Thymus (tissue), 14 donors: ENCODE measurements at places on chromosomes 2 and 18.
A peak's percentile ranks its signal among the peaks of the same experiment; 100 is the strongest.

- no peaks in the 10 kb centered on the region for H3K36me3 ChIP-seq
- H3K4me1 ChIP-seq: no peaks in the 10 kb centered on the region
- peaks cover 94% of the 10 kb centered on the region for H3K27me3 ChIP-seq
- H3K27ac ChIP-seq: no peak overlapping the region
- no peak overlapping the region for H3K4me3 ChIP-seq
Observed at GRCh38 chr2:44940049-44940494, 1.4 kb upstream of the SIX3 start.

DNA sequence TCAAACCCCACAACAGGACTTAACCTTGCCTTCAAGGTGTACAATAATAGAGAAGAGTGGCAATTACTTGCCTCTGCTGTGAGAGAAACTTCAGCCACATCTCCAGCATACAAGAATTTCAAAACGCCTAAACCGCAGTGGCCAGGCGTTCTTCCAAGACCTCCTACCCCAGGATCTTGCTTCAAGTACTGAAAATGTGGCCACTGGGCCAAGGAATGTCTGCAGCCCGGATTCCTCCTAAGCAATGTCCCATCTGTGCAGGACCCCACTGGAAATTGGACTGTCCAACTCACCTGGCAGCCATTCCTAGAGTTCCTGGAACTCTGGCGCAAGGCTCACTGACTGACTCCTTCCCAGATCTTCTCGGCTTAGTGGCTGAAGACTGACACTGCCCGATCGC lies 2.8 kb upstream of the CYB5A start:
- no peak for DNase-seq
- no peak overlapping the region for H3K27ac ChIP-seq
- peaks cover 5% of the 10 kb centered on the region for H3K4me1 ChIP-seq

- no peak overlapping the region for H3K27ac ChIP-seq
- H3K4me1 ChIP-seq: peaks cover 2% of the 10 kb centered on the region
- no peaks in the 10 kb centered on the region for H3K36me3 ChIP-seq
- DNase-seq: no peak
- H3K27me3 ChIP-seq: peaks cover 9% of the 10 kb centered on the region
Observed at GRCh38 chr2:237312021-237312755, 101.8 kb downstream of the COL6A3 start.

- no peaks in the 10 kb centered on the region for H3K27me3 ChIP-seq
- H3K4me3 ChIP-seq: peak overlapping the region; percentile 94
- H3K27ac ChIP-seq: no peak overlapping the region
- H3K36me3 ChIP-seq: peaks cover 5% of the 10 kb centered on the region
- DNase-seq: no peak
Observed at GRCh38 chr2:95121093-95121406, 558 bp downstream of the MRPS5 start.

- H3K27me3 ChIP-seq: no peaks in the 10 kb centered on the region
- H3K36me3 ChIP-seq: no peaks in the 10 kb centered on the region
- H3K27ac ChIP-seq: no peak overlapping the region
- peaks cover 10% of the 10 kb centered on the region for H3K4me1 ChIP-seq
Observed at GRCh38 chr2:30285758-30286157, 54.4 kb downstream of the LBH start.

- no peaks in the 10 kb centered on the region for H3K36me3 ChIP-seq
- no peaks in the 10 kb centered on the region for H3K4me1 ChIP-seq
- DNase-seq: no peak
- no peak overlapping the region for H3K4me3 ChIP-seq
- H3K27me3 ChIP-seq: peaks cover 3% of the 10 kb centered on the region
Observed at GRCh38 chr18:78728784-78729467, 250.7 kb upstream of the SALL3 start.

GRCh38 chr18:70431203-70431624 lies 142.4 kb downstream of the SOCS6 start:
- H3K27me3 ChIP-seq: no peaks in the 10 kb centered on the region
- no peak for DNase-seq
- H3K4me1 ChIP-seq: no peaks in the 10 kb centered on the region
- no peaks in the 10 kb centered on the region for H3K36me3 ChIP-seq

- DNase-seq: no peak
- H3K27me3 ChIP-seq: no peaks in the 10 kb centered on the region
- peak overlapping the region; percentile 62 for H3K4me3 ChIP-seq
- H3K36me3 ChIP-seq: no peaks in the 10 kb centered on the region
- H3K27ac ChIP-seq: peak overlapping the region; percentile 89
- H3K4me1 ChIP-seq: peaks cover 11% of the 10 kb centered on the region
Observed at GRCh38 chr2:173354073-173354581, 545 bp upstream of the CDCA7 start.

DNA sequence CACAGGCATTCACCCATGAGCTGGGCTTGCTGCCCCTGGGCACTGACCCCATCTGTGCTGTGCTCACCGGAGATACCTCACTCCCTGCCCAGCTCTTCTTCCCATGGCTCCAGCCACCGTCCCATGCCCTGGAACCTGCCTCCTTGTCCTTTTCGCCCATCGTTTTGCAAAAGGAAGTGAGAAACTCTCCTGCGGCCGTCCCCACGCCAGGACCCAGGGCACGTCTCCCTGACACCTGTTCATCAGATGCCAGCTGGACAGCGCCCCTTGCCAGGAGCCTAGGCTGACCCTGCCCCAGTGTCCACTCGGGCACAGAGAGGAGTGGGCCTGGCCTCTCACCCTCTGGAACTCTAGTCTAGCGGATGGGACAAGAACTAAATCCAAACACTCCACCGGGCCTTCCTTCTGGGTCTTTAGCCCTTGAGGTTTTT lies 238.6 kb downstream of the SEPTIN10 start:
- H3K36me3 ChIP-seq: no peaks in the 10 kb centered on the region
- H3K27ac ChIP-seq: no peak overlapping the region
- no peak for DNase-seq

- H3K4me3 ChIP-seq: no peak overlapping the region
- H3K27ac ChIP-seq: no peak overlapping the region
- no peaks in the 10 kb centered on the region for H3K27me3 ChIP-seq
- no peaks in the 10 kb centered on the region for H3K4me1 ChIP-seq
- H3K36me3 ChIP-seq: no peaks in the 10 kb centered on the region
Observed at GRCh38 chr2:136482966-136483365, 282.4 kb upstream of the THSD7B start.

- H3K4me3 ChIP-seq: no peak overlapping the region
- H3K4me1 ChIP-seq: no peaks in the 10 kb centered on the region
- no peak overlapping the region for H3K27ac ChIP-seq
- H3K27me3 ChIP-seq: no peaks in the 10 kb centered on the region
Observed at GRCh38 chr2:1400943-1401735, 12.1 kb upstream of the TPO start.

- H3K36me3 ChIP-seq: no peaks in the 10 kb centered on the region
- H3K27me3 ChIP-seq: no peaks in the 10 kb centered on the region
- H3K4me3 ChIP-seq: no peak overlapping the region
- no peak overlapping the region for H3K27ac ChIP-seq
Observed at GRCh38 chr2:7241041-7241745, 324.0 kb downstream of the RNF144A start.

GRCh38 chr2:150931451-150931850 lies 330.2 kb downstream of the RBM43 start:
- H3K4me3 ChIP-seq: no peak overlapping the region
- H3K27ac ChIP-seq: no peak overlapping the region
- no peaks in the 10 kb centered on the region for H3K4me1 ChIP-seq
- H3K36me3 ChIP-seq: no peaks in the 10 kb centered on the region
- DNase-seq: no peak
- no peaks in the 10 kb centered on the region for H3K27me3 ChIP-seq

DNA sequence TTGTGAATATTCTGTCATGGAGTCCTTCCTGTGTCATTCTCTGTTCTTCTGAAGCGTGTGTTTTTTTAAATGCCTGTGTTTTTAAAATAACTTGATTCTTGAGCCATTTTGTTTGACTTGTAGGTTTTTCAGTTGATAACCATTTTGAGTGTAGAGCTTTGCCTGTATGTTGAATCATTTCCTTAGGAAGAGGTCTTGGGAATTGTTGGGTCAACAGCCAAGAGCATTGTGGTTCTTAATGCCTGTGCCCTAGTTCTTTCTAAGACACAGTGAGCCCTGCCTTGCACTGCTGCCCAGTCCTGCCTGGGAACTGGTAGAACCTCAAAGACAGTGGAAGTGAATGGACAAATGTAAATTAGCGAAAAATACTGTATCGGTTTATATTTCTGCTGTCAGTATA lies 25.9 kb downstream of the RAB12 start:
- H3K36me3 ChIP-seq: peaks cover 67% of the 10 kb centered on the region
- H3K4me1 ChIP-seq: peaks cover 4% of the 10 kb centered on the region
- no peak overlapping the region for H3K27ac ChIP-seq
- H3K27me3 ChIP-seq: no peaks in the 10 kb centered on the region
- no peak overlapping the region for H3K4me3 ChIP-seq
- DNase-seq: no peak

GRCh38 chr18:7035807-7036206 lies 81.8 kb downstream of the LAMA1 start:
- H3K27me3 ChIP-seq: no peaks in the 10 kb centered on the region
- H3K27ac ChIP-seq: no peak overlapping the region
- no peaks in the 10 kb centered on the region for H3K36me3 ChIP-seq

DNA sequence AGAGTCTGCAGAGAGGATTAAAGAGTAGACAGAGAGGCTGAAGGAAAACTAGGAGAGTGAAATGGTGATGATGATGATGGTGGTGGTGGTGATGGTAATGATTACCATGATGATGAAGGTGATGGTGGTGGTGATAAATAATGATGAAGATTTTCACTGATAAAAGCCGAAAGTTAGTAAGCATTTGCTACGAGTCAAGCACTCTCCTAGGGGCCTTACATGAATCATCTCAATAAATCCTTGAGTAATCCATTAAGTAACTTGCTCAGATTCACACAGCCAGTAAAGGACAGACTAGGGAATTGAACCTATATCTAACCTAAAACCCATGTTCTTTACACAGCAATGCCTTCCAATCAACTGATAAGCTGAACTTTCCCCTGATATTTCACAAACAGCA lies 106.7 kb upstream of the PGAP1 start:
- DNase-seq: no peak
- no peak overlapping the region for H3K4me3 ChIP-seq
- no peaks in the 10 kb centered on the region for H3K27me3 ChIP-seq
- H3K36me3 ChIP-seq: peaks cover 14% of the 10 kb centered on the region
- H3K27ac ChIP-seq: no peak overlapping the region
- peaks cover 13% of the 10 kb centered on the region for H3K4me1 ChIP-seq

- no peaks in the 10 kb centered on the region for H3K36me3 ChIP-seq
- H3K4me3 ChIP-seq: no peak overlapping the region
- DNase-seq: no peak
- H3K4me1 ChIP-seq: peaks cover 9% of the 10 kb centered on the region
- H3K27ac ChIP-seq: no peak overlapping the region
- peaks cover 21% of the 10 kb centered on the region for H3K27me3 ChIP-seq
Observed at GRCh38 chr2:31132786-31133185, 5.5 kb downstream of the GALNT14 start.

DNA sequence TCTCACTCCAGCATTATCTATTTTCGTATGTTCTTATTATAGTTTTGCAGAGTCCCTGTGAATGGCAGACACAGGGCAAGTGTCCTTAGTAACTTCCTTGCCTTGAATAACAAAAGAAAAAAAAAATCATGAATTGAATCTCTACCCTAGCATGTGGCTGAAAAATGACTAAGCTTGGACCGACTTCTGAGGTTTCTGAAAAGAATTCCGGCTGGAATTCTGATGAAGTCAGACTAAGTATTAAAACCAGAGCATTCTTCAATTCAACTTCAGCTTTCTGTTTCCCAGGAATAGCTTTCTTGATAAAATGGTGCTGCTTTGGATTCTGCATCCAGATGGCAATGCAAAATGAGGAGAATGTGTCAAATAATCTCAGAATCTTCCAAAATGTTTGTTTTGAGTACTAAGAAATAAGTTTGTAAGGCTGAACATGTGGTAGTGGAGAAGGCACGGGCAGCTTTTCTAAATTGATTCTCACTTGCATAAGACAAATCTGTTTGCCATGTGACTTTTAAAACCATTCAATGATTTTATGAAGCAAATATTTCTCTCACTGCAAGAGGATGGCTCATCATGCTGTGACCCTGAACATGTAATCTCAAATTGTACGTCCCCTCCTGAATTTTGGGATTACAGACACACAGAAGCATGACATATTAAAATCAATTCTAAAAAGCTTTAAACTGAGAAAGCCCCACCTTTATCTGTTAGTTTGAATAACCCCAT lies 1462.8 kb upstream of the LRRTM1 start:
- no peak for DNase-seq
- no peak overlapping the region for H3K4me3 ChIP-seq
- no peak overlapping the region for H3K27ac ChIP-seq
- H3K36me3 ChIP-seq: no peaks in the 10 kb centered on the region
- no peaks in the 10 kb centered on the region for H3K4me1 ChIP-seq

DNA sequence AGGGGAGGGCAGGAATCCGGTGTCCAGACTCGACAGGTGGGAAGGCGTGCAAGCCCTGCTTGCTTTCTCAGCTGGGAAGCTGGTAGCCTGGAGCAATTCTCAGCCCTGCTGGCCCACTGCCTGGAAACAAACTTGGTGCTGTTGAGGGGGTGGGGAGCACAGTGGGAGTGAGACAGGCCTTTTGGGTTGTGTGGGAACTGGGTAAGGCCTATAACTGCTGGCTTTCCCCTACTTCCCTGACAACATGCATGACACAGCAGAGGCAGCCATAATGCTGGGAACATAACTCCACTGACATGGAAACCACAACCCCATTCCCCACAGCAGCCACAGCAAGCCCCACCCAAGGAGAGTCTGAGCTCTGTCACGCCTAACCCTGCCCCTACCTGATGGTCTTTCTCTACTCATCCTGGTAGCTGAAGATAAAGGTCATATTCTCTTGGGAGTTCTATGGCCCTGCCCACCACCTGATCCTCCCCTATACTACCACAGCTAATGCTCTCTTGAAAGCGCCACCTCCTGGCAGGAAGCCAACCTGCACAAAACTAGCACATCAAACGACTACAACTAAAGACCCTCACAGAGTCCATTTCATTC lies 122.9 kb upstream of the ACVR1C start:
- no peak for DNase-seq
- H3K27ac ChIP-seq: no peak overlapping the region
- H3K4me3 ChIP-seq: no peak overlapping the region
- no peaks in the 10 kb centered on the region for H3K36me3 ChIP-seq

GRCh38 chr18:48548011-48548771 lies 9.4 kb downstream of the CTIF start:
- H3K27ac ChIP-seq: no peak overlapping the region
- peaks cover 12% of the 10 kb centered on the region for H3K27me3 ChIP-seq
- H3K4me1 ChIP-seq: peaks cover 31% of the 10 kb centered on the region
- H3K4me3 ChIP-seq: no peak overlapping the region
- no peak for DNase-seq

DNA sequence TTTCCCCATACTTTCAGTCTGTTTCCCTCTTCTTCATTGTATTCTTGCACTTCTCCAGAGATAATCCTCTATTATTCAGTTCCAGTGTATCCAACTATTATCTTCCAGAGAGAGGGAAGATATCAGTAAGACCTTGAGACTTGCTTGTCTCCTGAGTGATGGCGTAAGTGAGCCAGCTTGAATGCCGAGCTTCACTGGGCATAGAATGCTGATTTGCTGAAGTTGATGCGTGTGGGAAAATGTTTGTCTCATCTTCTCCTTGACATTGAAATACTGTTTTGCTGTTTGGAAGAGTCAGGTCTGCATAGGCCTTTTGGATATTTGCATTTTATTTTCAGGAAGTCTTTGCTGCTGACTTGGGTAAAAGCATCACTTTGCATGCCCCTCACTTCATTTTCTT lies 41.1 kb upstream of the MGAT5 start:
- peaks cover 26% of the 10 kb centered on the region for H3K4me1 ChIP-seq
- no peaks in the 10 kb centered on the region for H3K27me3 ChIP-seq
- no peak overlapping the region for H3K4me3 ChIP-seq
- H3K36me3 ChIP-seq: peaks cover 5% of the 10 kb centered on the region
- DNase-seq: no peak

GRCh38 chr2:196925051-196925767 lies 1.3 kb downstream of the PGAP1 start:
- no peak overlapping the region for H3K27ac ChIP-seq
- H3K36me3 ChIP-seq: no peaks in the 10 kb centered on the region
- peaks cover 10% of the 10 kb centered on the region for H3K27me3 ChIP-seq
- DNase-seq: no peak
- H3K4me3 ChIP-seq: peak overlapping the region; percentile 80
